ENCODE measurements at places on chromosomes 2 and 18.

- DNase-seq: no peak
Observed at GRCh38 chr2:223270548-223270947, 218.6 kb downstream of the KCNE4 start.

DNA sequence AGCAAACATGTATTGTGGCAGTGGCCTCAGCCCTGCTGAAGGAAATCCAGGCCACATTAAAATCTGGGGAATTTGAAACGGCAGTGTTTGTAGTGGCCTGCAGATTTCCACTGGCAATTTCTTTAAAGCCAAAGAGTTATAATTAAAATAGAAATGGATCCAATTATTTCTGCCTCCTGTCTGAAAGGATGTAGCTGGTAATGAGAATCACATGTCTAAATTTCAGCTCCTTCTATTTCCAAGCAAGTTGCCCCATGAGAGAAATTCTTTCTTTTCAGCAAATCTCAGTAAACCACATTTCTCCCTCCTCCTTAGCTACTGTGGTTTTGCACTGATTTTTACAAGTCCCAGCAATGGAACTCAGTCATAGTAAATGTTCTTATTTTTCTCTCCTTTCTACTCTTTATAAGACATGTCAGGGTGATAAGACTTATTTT lies 55.4 kb upstream of the ZNF396 start:
- DNase-seq: peak; percentile 60

DNA sequence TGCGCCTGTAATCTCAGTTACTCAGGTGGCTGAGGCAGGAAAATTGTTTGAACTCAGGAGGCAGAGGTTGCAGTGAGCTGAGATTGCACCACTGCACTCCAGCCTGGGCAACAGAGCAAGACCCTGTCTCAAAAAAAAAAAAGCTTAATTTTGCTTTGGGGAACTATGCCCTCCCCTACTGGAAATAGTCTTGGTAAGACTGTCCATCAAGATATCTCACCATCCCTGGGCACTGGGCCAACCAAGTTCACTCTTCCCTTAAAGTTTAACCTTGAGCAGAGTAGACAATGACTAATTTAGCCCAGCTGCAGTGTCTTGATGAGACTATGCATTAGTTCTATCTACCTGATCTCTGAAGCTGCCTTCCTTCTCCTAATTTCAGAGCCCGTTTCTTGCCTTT lies 44.7 kb downstream of the ASXL2 start:
- DNase-seq: peak; percentile 13

GRCh38 chr2:232890896-232891601 lies 21.0 kb downstream of the SNORC start:
- peak; percentile 13 for DNase-seq

DNA sequence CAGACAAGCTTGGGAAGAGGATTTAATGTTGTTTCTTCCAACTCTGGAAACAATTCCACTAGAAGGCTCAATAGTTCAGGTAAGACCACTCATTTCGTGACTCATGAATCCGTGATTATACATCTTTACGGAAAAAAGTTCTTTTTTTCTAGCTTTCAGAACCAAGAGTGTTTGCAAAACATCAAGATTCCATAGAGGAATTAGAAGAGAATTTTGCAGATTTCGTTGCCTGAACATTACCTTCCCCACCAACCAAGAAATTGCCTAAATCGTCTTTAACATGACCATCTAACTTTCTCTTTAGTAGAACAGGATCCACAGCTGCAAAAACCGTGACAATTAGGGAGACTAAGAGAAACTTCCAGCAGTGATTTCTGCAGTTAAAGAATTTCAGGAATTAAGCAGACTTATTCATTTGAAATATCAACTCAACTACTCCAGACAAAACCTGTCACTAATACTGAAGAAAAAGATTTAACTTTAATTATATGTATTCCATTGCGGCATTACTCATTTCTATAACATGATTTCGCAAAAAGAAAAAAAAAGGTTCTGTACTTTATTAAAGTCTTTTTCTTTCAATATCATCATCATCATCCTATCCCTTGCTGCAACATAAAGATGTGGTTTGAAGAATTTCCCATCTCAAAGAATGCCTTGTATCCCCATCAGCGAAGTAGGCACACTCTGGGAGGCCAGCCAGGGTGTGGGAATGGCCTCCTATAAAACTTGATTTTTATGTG lies 1.9 kb upstream of the NAB1 start:
- peak; percentile 71 for DNase-seq

DNA sequence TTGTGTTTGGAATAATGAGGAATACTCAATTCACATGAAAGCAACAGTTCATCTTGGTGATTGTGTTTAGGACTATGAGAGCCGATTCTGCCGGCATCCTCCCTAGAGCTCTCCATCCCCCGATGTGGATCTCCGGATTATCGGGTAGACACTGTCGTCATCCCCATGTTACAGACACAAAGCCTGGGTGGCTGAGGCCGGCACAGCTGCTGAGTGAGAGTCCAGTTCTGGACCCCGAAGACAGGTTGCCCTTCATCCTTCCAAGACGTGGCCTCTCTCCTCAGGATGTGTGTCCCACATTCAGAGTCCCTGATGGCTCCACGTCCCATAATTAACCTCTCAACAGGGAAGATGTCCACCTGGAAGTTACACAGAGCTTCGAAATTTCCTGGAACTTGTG lies 129.3 kb downstream of the HDAC4 start:
- DNase-seq: no peak

DNA sequence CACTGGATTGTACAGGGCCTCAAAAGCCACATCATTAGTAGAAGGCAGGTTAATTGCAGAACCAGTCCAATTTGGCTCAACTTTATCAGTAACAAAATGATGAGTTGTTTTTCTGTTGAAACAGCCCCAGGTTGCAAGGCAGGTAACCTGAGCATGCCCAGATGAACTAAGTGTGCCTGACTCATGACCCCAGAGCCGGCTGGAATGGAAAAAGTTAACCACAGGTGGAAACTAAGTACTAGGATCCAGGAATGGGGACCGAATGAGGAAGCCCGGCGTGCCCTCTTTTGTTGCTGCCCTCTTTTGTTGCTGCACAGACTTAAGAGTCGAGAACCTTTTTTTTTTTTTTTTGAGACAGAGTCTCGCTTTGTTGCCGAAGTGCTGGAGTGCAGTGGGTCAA lies 79.5 kb upstream of the YWHAQ start:
- DNase-seq: no peak

DNA sequence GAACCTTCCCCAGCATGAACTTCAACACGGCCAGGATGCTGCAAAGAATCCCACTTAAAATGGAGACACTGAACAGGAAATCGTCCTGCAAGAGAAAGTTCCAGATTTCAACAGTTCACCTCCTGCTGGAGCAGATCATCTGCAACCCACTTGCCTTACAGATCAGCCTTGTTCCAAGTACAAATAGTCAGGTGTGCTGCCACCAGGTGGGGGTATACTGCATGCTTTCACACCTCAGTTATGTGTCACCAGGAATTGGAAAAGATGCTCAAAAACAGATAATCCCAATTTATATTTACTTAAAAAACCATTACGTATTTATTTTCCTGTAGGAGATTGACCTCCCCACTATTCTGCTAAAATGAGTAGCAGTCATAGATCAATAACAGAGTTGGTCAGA lies 212.3 kb downstream of the MGAT5 start:
- DNase-seq: no peak

GRCh38 chr2:26144031-26144430 lies 28.9 kb upstream of the GAREM2 start:
- DNase-seq: no peak

DNA sequence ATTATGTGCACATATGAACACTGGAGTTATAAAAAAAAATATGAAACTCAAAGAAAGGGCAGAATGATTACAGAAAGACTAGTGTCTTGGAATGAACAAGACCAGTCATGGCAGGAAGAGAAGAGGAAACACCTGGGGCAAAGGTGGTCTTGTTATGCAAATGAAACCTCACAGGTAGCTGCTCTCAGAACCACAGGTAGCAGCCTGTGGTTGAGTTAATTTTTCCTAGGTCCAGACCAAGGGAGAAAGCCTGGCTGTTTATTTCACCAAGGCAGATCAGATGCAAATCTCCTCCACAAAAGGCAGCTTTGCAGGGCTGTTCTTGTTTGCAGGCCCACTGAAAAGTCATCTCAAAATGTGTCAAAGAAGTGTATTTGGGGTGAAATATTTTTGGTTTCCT lies 785.8 kb downstream of the RNF144A start:
- DNase-seq: no peak

DNA sequence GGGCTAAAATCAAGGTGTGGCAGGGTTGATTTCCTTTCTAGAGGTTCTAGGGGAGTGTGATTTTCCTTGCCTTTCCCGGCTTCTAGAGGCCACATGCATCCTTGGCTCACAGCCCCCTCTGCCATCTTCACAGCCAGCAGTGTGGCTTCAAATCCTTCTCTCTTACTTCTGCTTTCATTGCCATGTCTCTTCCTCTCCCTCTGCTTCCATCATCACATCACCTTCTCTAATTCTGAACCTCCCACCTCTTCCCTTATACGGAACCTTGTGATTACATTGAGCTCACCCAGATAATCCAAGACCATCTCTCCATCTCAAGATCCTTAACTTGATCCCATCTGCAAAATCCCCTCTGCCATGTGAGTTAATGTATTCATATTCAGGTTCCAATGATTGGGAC lies 56.2 kb upstream of the RMDN2 start:
- no peak for DNase-seq

GRCh38 chr2:168194784-168195522 lies 52.4 kb downstream of the STK39 start:
- peak; percentile 61 for DNase-seq

DNA sequence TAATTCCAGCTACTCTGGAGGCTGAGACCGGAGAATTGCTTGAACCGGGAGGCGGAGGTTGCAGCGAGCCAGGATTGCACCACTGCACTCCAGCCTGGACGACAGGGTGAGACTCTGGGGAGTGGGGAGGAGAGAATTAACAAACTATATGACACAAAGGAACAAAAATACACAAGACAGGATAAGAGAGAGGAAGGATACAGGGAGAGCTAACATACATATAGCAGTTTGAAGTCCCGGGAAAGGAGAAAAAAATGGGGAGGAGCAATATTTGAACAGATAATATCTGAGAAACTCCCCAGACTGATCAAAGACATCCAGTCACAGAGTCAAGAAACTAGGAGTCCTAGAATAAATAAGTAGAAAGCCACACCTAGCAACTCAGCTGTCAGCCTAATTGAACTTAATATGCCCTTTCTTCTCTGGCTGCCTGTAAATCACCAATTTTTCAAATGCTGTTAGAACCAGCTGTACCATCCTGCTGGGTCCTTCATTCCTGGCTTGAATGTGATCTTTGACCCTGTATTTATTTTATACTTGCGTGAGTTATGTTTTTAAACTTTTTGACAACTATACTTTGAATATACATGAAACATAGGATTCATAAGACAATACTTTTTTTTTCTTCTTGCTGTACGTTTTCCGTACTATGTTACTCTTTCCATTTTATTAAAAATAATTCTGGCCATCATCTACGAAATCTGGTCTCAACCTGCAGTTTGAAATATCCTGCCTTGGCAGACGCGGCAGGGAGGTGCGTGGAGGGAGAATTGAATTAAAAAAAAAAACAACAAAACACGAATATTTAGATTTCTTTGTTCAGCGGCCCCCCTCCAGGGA lies 876 bp upstream of the CYP27A1 start:
- no peak for DNase-seq

GRCh38 chr2:42791606-42792005 lies 777 bp downstream of the HAAO start:
- DNase-seq: no peak

DNA sequence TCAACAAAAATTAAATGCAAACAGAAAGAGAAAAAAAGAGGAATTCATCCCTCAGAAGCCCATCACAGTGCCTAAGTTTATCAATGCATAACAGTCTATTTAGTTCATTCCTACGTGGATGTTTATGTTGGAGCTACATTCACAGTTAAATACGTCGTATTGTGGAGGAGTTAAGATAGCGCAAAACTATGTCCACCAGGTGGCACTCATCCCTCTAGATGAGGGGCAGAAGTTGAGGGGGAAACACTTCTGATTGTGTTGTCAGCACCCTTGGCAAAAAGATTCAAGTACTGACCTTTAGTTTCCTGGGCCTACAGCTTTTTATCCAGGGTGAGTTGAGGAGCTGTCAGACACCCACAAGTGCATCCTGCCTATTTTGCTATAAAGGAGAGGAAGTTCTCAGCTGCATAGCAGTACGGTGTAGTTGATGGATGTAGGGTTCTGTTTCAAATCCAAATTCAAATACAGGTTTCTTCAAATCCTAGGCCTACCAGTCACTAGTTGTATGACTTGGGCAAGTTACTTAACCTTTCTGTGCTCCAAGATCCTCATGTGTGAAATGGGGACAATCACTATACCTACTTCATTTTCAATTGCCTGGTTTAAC lies 26.8 kb upstream of the MYO1B start:
- DNase-seq: peak; percentile 83

GRCh38 chr18:22912835-22913234 lies 20.3 kb upstream of the RBBP8 start:
- peak; percentile 73 for DNase-seq

- DNase-seq: no peak
Observed at GRCh38 chr18:4640349-4641012, 185.4 kb upstream of the DLGAP1 start.

- DNase-seq: no peak
Observed at GRCh38 chr2:88095022-88095421, 27.4 kb downstream of the SMYD1 start.

- no peak for DNase-seq
Observed at GRCh38 chr2:137964859-137965459, 686 bp downstream of the HNMT start.

GRCh38 chr2:101115664-101116063 lies 35.5 kb downstream of the TBC1D8 start:
- DNase-seq: no peak

- peak; percentile 92 for DNase-seq
Observed at GRCh38 chr2:150125708-150126107, 361.8 kb downstream of the RND3 start.

GRCh38 chr18:10230072-10230471 lies 224.4 kb upstream of the APCDD1 start:
- peak; percentile 90 for DNase-seq

DNA sequence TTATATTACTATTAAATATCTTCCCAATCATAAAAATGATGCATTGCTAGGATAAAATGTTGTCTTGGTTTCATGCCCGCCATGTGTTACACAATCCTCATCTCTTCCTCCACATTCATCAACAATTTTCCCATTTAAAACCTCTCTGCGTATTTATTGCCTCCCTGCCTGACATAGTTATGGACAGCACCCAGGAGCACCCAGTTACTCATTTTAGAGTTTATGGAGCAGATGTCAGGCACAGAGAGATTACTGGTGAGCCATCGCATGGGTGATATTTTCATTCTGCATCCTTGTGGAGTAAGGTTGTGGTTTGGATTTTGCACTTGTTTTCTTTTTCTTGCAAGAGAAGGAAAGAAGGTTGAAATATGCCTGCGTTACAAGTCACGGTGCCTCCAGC lies 116.7 kb upstream of the NPAS2 start:
- DNase-seq: peak; percentile 19

- no peak for DNase-seq
Observed at GRCh38 chr2:229279516-229279915, 8.4 kb upstream of the PID1 start.

- peak; percentile 92 for DNase-seq
Observed at GRCh38 chr2:215843579-215843978, 169.8 kb downstream of the MREG start.

Data from fibroblast of skin of right quadriceps (primary cell).